ENCODE measurements at places on chromosomes 11 and 22. TPM values are rescaled to one million over a fixed set of nuclear protein-coding genes. Genes with fewer than 3 reads are reported as not detected.
A peak's percentile ranks its signal among the peaks of the same experiment; 100 is the strongest.

The MIOX gene
- total RNA-seq: 0.23 TPM

DNA sequence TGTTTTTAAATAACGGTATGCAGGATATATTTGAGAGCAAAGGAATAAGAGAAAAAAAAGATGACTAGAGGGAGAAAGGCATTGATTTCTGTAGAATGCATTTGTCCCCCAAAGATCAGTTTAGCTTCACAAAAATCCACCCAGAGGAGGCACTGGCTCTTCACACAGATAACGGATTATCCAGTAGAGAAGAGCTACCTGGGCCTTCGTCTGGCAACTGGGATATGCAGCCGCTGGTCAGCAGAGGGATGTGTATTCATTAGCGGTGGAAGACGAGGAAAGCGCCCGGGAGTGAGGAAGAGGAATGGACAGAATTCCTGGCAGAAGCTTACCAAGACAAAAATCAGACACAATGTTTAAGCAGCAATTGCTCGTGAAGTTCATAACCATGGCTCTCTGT, 5.6 kb upstream of the WT1 start:
- no peaks in the 10 kb centered on the region for H3K36me3 ChIP-seq
- DNase-seq: no peak
- peaks cover 12% of the 10 kb centered on the region for H3K4me1 ChIP-seq
- H3K4me3 ChIP-seq: no peak overlapping the region

The ADORA2A gene
- total RNA-seq: 15.0 TPM

GRCh38 chr11:2651826-2652271, 47.9 kb downstream of the KCNQ1OT1 start:
- H3K36me3 ChIP-seq: no peaks in the 10 kb centered on the region
- H3K4me3 ChIP-seq: no peak overlapping the region
- no peaks in the 10 kb centered on the region for H3K4me1 ChIP-seq
- H3K27ac ChIP-seq: no peak overlapping the region
- H3K27me3 ChIP-seq: no peaks in the 10 kb centered on the region

The GAL gene
- total RNA-seq: not detected

The CECR2 gene
- 0.45 TPM for total RNA-seq

The ART1 gene
- not detected for total RNA-seq

- H3K4me1 ChIP-seq: peaks cover 17% of the 10 kb centered on the region
- no peaks in the 10 kb centered on the region for H3K27me3 ChIP-seq
- DNase-seq: no peak
- no peak overlapping the region for H3K4me3 ChIP-seq
- H3K27ac ChIP-seq: no peak overlapping the region
Measured at GRCh38 chr22:37248251-37248650, 4.2 kb upstream of the RAC2 start.

The SCGB1C1 gene
- total RNA-seq: not detected

The C11orf87 gene
- total RNA-seq: not detected

DNA sequence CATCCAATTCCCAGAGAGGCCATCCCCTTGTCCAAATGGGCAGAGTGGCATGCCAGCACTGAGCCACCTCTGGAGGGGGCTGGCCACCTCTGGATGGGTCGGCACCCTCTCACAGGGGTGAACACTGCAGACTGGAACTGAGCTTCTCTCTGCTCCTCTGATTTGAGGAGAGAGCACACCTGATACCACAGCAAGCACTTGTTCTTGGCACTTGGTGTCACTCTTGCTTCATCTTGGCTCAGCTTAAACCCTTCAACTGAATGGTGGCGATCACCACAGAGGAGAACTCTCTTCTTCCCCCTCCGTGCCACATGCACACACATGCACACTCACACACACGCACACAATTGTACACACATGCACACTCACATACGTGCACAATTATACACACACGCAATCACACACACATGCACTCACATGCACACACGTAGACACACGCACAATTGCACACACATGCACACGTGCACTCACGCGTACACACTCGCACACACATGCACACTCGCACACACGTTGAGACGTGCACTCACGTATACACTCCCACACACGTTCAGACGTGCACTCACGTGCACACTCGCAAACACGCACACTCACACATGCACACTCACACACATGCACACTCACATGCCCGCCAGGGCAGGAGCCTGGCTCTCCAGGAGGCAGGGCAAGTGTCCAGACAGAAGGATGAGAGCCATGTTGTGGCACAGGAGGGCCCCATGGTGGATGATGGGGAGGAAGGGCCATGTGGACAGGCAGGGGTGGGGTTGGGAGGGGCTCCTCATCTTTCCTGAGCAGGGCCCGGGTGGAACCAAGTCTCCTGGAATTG, 23.4 kb downstream of the OVOL1 start:
- no peak overlapping the region for H3K4me3 ChIP-seq
- peak; percentile 60 for DNase-seq

The OR8G5 gene
- not detected for total RNA-seq

The TEF gene
- total RNA-seq: 2.7 TPM

GRCh38 chr11:99934008-99934407, 753.1 kb upstream of the ARHGAP42 start:
- no peak overlapping the region for H3K4me3 ChIP-seq
- no peaks in the 10 kb centered on the region for H3K4me1 ChIP-seq
- no peak for DNase-seq

DNA sequence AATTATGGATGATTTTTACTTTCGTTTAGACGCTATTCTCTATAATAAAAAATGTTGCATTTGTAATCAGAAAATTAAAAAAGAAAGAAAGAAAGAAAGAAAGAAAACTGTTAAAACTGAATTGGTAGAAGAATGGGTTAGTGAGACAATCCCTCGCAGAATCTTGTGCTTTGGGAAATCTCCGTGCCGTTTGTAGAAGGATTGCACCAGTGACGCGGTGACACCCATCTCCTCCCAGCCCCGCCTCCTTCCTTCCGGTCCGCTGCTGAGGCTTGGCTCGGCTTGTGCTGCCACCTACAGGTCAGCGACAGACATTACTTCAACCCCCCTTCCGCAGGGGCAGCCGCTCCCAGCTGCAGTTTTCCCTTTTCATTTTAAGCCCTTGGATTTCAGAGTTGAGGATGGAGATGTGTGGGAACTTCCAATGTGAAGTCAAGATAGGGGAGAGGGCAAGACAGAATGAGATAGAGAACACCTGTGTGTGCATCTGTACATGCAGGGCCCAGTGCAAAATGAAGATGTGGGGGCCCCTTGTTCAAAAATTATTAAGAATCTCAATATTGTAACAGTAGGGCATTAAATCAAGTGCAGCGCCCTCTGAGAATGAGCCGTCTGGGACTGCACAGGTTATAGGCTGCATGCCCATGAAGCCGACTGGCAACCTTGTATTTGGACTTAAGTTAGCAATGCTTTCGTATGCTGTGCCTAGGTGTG, 41.1 kb downstream of the TST start:
- H3K4me1 ChIP-seq: peaks cover 11% of the 10 kb centered on the region
- no peaks in the 10 kb centered on the region for H3K27me3 ChIP-seq
- H3K4me3 ChIP-seq: peak overlapping the region; percentile 65
- no peaks in the 10 kb centered on the region for H3K36me3 ChIP-seq

- no peaks in the 10 kb centered on the region for H3K27me3 ChIP-seq
- peaks cover 95% of the 10 kb centered on the region for H3K36me3 ChIP-seq
- DNase-seq: no peak
- no peak overlapping the region for H3K27ac ChIP-seq
- H3K4me3 ChIP-seq: no peak overlapping the region
Measured at GRCh38 chr11:64770120-64770519, 8.2 kb downstream of the SF1 start.

- no peaks in the 10 kb centered on the region for H3K36me3 ChIP-seq
- DNase-seq: no peak
- H3K27me3 ChIP-seq: no peaks in the 10 kb centered on the region
- H3K4me3 ChIP-seq: no peak overlapping the region
Measured at GRCh38 chr11:75955443-75955842, 140.4 kb downstream of the UVRAG start.

GRCh38 chr11:134853992-134854991, 442.2 kb upstream of the B3GAT1 start:
- DNase-seq: no peak
- no peaks in the 10 kb centered on the region for H3K27me3 ChIP-seq

The GTSE1 gene
- 4.0 TPM for total RNA-seq

- H3K27ac ChIP-seq: no peak overlapping the region
- no peak overlapping the region for H3K4me3 ChIP-seq
- no peaks in the 10 kb centered on the region for H3K27me3 ChIP-seq
- no peak for DNase-seq
- H3K36me3 ChIP-seq: no peaks in the 10 kb centered on the region
Measured at GRCh38 chr11:101866619-101867491, 48.0 kb upstream of the CEP126 start.

The MPEG1 gene
- 19.6 TPM for total RNA-seq

The NLRX1 gene
- total RNA-seq: 12.4 TPM

- H3K27me3 ChIP-seq: no peaks in the 10 kb centered on the region
- no peaks in the 10 kb centered on the region for H3K4me1 ChIP-seq
- peaks cover 87% of the 10 kb centered on the region for H3K36me3 ChIP-seq
- no peak overlapping the region for H3K4me3 ChIP-seq
- no peak overlapping the region for H3K27ac ChIP-seq
Measured at GRCh38 chr22:30017375-30018223, 62.7 kb upstream of the HORMAD2 start.

- no peak for DNase-seq
- no peak overlapping the region for H3K4me3 ChIP-seq
- H3K27me3 ChIP-seq: no peaks in the 10 kb centered on the region
- H3K4me1 ChIP-seq: no peaks in the 10 kb centered on the region
Measured at GRCh38 chr11:27352781-27353180, 10.2 kb downstream of the CCDC34 start.

- peak overlapping the region; percentile 86 for H3K27ac ChIP-seq
- H3K4me1 ChIP-seq: peaks cover 51% of the 10 kb centered on the region
- H3K4me3 ChIP-seq: peak overlapping the region; percentile 60
- H3K27me3 ChIP-seq: no peaks in the 10 kb centered on the region
- H3K36me3 ChIP-seq: peaks cover 19% of the 10 kb centered on the region
Measured at GRCh38 chr22:49962012-49962750, 1.6 kb downstream of the PIM3 start.

DNA sequence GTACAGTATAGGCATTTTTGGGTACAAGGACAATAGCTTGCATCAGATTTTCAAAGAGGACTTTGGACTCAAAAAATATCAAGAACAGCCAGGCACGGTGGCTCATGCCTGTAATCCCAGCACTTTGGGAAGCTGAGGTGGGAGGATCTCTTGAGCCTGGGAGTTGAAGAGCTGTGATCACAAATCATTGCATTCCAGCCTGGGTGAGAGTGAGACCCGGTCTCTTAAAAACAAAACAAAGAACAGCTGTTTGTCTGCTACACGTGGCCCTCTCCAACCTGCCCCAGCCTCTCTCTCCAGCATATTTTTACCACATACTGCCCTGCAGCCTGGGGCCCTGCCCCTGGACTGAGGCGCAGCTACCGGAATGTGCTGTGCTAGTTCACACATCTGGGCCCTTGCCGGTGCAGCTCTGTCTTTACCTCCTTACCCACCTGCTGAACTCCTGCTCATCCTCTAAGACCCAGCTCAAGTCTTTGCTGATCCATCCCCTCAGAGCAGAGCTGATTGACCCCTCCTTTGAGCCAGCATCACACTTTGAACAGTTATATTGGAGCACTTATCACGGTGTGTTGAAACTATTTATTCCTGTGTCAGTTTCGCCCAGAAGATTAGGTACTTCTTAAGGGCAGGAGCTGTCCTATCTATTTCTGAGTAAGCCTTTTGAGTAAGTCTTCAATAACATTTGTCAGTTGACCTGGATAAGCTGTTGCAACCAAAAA, 29.4 kb downstream of the GRIK4 start:
- no peaks in the 10 kb centered on the region for H3K36me3 ChIP-seq
- no peak for DNase-seq
- no peak overlapping the region for H3K27ac ChIP-seq
- no peaks in the 10 kb centered on the region for H3K27me3 ChIP-seq

Measured in natural killer cell (primary cell).